T-helper 2 cell (primary cell): ENCODE measurements at places on chromosomes 1 and 21.

GRCh38 chr1:203662360-203662759 lies 35.7 kb downstream of the ATP2B4 start:
- DNase-seq: no peak

DNA sequence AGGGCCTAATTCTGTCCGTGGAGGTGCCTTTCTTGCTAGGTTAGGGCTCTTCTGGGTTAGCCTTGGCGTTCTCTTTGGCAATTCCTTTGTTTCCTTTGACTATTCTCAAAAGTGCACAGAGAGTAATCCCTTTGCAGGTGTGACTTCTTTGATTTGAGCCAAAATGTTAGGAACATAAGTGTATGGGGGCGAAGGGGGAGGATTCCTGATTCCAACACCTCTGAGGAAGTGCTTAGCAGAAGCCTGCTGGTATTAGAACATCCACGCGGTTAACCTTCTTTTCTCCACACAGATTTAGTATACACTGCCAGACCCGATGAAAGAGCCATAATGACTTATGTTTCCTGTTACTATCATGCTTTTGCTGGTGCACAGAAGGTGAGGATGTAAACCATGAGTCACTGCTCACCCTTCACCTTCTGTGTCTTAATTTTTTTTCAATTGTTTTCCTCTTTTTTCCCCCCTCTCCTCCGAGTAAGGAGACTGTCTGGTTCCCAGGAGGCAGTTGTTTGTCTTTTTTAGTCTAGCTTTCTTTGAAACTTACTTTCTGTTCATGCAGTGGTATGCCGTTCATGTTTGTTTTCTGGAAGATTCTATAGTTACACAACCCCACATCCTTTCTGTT lies 48.0 kb downstream of the ACTN2 start:
- no peak for DNase-seq

DNA sequence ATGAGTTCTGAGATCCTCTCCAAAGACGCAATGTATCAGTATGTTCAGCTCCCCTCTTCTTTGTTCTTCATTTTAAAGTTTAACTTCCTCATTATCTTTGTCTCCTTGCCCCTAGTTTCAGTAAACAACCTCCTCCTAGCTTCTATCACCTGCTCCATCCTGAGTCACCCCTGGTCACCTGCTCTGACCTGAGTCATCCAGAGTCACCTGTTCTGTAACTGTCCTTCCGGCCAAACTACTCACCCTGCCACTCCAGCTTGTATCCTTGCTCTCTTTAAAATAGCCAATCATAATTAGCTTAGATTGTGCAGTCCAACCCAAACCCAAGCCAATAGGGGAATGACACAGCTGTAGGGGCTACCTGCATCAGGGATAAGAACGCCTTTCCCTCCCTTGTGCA lies 332.0 kb downstream of the OLFM3 start:
- DNase-seq: no peak

DNA sequence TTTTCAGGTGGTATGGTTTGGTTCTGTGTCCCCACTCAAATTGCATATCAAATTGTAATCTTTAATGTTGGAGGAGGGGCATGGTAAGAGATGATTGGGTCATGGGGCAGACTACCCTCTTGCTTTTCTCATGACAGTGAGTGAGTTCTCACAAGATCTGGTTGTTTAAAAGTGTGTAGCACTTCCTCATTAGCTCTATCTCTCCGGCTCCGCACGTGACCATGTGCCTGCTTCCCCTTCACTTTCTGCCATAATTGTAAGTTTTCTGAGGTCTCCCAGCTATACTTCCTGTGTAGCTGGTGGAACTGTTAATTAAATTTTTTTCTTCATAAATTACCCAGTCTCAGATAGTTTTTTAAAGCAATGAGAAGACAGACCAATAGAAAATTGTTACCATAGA lies 843.2 kb downstream of the AMY1C start:
- DNase-seq: no peak

DNA sequence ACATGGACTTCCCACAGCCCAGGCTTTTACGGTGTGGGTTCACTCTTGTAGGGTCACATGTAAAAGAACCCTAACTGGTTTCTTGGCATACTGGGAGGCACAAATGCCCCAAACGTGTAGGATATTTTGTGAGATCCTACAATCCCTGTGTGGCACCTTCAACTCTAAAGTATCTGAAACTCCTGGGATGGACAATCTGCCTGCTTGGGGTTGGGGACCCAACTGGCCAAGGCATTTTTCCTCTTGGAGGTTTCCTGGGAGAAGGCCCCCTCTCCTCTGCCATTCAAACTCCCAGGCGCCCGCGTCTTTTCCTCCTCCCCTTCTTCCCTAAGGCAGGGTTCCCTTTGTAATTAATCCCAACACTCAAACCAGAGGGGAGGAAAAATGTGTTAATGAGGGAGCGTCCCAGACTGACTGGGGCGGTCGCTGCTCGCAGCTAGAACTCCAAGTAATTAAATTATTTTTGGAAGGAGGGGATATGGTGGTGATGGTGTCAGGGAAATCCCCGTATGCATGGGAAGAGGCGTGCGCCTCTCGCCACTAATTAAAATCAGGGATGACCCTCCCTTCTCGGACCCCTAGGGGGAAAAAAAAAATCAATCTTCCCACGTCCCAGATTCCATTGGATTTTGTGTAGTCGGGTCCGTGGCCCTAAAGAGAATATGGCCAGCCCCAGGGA lies 681 bp upstream of the VANGL2 start:
- DNase-seq: no peak

- DNase-seq: no peak
Measured at GRCh38 chr1:4253935-4254334, 353.9 kb upstream of the C1orf174 start.
